ENCODE measurements at places on chromosomes 7 and 10.

GRCh38 chr7:128731184-128731583 lies 8.0 kb upstream of the CALU start:
- no peak for DNase-seq

DNA sequence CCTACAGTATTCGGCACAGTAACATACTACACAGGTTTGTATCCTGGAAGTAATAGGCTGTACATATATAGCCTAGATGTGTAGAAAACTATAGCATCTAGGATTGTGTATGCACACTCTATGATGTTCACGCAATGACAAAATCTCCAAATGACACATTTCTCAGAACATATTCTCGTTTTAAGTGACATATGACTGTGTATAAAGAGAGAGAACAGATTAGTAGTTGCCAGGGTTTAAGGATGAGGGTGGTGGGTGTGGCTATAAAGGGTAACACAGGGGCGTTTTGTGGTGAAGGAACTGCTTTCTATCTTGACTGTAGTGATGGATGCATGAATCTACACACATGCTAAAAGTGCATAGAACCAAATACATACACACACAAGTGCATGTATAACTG lies 101.2 kb downstream of the ARL4A start:
- DNase-seq, result no peak

DNA sequence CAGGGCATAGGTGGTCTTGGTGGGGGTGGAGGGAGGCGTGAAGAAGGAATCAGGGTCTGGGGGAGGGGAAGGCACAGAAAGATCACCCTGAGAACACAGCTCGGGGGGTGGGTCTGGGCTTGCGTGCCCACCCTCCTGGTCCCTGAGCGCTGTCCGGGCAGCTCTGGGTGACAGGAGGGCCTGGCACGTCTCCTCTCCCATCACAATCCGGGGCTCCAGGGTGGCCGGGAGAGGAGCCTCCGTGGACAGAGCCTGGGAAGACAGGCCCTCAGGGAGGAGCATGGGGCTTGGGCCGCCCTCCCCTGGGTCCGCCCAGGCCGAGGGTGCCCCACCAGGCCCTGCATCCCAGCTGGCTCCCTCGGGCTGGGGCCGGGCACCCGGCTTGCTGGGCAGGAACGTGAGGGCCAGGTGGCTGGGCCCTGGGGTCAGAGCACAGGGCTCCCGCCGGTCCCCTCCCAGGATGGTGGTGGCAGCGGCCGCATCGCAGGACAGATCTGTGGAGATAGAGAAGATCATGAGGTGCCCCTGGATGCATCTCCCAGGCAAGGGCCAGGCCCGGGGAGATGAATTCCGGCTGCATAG lies 3.1 kb downstream of the NACAD start:
- no peak for DNase-seq

GRCh38 chr7:112298543-112299100 lies 92.1 kb downstream of the ZNF277 start:
- no peak for DNase-seq

GRCh38 chr10:71355886-71356285 lies 36.8 kb downstream of the SLC29A3 start:
- DNase-seq, result no peak

GRCh38 chr7:155190688-155191087 lies 107.0 kb upstream of the INSIG1 start:
- no peak for DNase-seq

- DNase-seq, result no peak
Measured at GRCh38 chr7:31437250-31437865, 76.5 kb upstream of the ITPRID1 start.

GRCh38 chr10:84706875-84707274 lies 378.5 kb downstream of the CCSER2 start:
- no peak for DNase-seq

GRCh38 chr10:122243550-122243949 lies 27.5 kb upstream of the BTBD16 start:
- peak; percentile 52 for DNase-seq

GRCh38 chr7:31860925-31861324 lies 173.9 kb downstream of the PPP1R17 start:
- DNase-seq, result no peak

- DNase-seq, result no peak
Measured at GRCh38 chr10:125038637-125039036, 96.7 kb downstream of the ZRANB1 start.

DNA sequence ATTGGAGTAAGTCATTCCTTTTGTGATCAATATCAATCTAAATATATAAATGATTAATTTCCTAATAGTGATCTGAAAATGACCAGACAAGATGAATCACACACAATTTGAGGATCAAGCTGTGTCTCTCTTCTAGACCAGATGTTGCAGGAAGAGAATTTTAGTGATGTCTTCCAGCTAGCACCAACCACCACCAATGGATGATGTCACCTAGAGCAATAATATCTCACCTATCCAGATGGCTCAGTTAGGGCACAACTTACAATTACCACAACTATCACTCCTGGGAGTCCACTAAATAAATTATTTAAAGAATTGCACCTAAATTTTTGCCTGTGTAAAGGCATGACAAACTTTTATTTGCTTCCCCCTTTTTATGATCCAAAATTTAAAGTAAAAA lies 25.2 kb downstream of the RELN start:
- no peak for DNase-seq

- no peak for DNase-seq
Measured at GRCh38 chr10:100327007-100327717, 2.9 kb downstream of the PKD2L1 start.

DNA sequence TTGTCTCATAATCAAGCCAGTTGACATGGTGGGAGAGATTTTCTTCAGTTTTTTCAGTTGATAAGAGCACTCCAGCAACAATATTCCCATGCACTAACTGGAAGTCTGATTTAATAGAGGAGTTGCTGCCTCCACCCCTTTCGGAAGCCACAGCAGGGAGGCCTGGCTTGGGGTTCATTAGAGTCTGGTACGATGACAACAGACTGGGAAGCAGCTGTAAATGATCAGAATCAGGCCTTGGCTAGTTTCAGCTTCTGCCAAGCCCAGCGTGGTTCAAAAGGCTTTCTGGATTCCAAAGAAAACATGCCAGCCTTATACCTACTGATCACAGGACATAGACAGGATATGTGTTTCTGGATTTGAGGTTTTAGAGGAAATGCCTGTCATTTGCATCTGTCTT lies 274.0 kb downstream of the CSTF2T start:
- DNase-seq, result peak; percentile 4

GRCh38 chr10:6114805-6115341 lies 26.0 kb downstream of the RBM17 start:
- DNase-seq, result no peak

- no peak for DNase-seq
Measured at GRCh38 chr7:37920849-37921805, 687 bp downstream of the EPDR1 start.

GRCh38 chr7:7757576-7757975 lies 39.2 kb upstream of the RPA3 start:
- no peak for DNase-seq

DNA sequence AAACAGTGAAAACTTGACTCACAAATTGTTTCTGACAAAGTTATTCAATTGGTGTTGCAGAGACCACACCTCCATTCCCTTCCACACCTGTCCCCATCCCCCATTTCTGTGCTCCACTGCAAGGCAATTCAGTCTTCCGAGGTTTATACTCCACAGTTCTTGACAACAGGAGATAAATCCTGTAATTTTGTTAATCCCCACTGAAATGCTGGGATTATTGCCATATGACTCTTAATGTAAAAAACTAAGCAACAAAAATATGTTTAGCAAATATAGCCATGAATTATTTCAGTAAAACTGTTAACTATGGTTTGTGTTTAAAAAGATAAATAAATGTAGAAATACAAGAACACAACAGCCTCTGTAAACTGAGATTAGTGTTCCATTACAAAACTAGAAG lies 170.1 kb upstream of the SEMA3D start:
- no peak for DNase-seq

GRCh38 chr10:4532467-4532866 lies 293.5 kb upstream of the AKR1E2 start:
- DNase-seq, result peak; percentile 66

GRCh38 chr10:78765726-78766335 lies 302.9 kb upstream of the ZMIZ1 start:
- no peak for DNase-seq

GRCh38 chr10:11742779-11743298 lies 657 bp downstream of the ECHDC3 start:
- no peak for DNase-seq

- DNase-seq, result peak; percentile 20
Measured at GRCh38 chr7:143279186-143280098, 5.3 kb upstream of the TMEM139 start.

DNA sequence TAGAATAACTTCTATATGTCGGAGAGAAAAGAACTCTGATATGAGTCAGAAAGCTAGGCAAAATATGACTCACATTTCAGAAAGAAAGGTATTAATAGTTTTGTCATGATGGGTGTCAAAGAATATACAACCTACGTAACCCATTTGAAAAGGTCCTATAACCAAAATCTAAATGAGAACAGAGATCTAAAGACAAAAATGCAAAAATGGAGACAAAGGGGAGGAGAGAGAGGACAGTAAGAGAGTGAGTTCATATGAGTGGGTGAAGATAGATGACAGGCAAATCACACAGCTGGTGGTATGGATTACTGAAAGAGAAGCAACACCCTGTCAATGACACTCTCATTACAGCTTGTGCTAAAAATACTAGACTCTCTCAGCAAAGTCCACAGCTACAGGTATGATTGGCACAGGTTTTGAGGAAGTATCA lies 25.6 kb downstream of the ANKMY2 start:
- DNase-seq, result no peak

DNA sequence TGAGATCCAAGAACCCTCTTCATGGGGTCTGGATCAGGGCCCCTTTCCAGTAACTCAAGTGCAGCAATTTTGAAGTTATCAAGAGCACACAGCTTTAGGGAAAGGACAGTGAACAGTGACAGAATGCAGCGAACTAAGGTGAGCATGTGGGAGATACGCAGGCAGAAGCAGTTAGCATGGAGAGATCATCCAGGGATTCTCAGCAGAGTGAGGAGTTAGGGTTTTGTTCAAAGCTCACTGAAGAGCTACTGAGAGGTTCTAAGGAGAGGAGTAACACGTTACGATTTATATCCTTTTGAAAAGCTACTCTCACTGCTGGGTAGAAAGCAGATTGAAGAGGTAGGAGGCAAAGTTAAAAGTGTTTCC lies 83.6 kb upstream of the MPP7 start:
- no peak for DNase-seq

GRCh38 chr10:96860631-96861277 lies 28.7 kb downstream of the LCOR start:
- DNase-seq, result no peak

- DNase-seq, result peak; percentile 13
Measured at GRCh38 chr7:46710927-46711326, 789.9 kb upstream of the IGFBP3 start.

DNA sequence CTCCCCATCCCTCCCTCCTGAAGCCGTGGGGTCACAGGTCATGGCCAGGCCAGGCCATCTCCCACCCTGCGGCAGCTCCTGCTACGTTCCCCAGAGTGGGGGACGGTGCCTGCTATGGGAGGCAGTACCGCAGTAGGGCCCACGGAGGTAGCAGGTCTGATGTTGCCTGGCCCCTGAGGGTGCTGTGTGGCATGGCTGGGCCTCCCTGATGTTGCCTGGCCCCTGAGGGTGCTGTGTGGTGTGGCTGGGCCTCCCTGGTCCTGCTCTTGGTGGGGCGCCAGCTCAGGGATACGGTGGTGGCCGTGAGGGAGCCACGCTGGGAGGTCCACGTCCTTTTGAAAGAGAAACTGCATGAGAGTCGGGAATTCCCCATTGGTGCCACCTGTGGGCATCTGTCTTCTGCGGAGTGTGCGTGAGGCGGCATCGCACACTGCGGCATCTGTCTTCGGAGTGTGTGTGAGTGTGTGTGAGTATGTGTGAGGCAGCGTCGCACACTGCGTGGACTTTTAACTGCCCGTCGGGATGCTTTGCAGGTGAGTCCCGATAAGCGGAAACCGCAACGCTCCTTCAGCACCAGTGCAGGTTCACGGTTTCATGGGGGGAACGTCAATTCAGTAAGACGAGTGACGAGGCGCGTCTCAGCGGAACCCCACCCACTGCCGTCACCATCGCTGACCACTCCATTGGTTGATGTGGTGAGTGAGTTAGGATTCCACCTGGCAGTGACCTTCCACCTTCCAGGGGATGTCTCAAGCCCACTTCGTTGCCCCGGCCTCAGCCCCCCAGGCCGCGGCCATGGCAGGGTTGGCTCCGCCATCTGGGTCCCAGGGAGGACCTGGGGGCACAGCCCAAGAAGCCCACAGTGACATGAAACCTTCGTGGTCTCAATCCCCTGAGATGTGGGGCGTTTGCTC lies 51.2 kb upstream of the CFAP46 start:
- DNase-seq, result no peak

DNA sequence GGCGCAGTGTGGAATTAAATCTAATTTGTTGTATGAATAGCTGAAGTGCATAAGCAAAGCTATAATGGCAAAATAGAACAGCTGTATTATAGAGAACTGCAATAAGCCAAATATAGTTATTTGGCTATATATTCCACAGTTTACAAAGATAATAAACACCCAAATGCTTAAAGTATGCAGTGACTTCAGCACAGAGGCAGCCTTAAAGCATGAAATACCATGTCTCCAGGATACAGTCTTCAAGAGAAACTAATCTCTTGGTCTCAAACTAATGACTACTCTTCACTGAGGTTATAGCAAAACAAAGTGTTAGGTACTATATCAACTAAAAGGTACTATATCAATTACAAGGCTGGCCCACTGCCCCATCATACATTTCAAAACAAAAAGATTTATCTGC lies 48.0 kb downstream of the NT5C2 start:
- no peak for DNase-seq

DNA sequence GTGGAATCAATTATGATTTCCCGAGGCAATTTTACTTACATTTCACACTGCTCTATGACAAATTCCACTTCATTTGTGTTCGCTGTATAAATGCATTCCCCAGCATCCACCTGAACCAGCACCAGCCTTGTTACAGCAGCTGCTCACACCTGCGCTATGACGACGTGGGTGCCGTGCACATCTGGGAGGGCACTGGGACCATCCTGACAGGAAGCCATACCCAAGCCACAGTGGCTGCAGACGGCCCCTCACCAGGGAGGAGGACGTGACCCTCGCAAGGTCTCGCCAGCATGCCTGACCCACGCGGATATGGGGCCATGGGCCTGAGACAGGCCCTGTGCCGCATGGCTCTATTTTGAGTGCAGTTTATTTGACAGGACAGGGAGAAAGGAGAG lies 201.3 kb downstream of the MAD1L1 start:
- DNase-seq, result no peak

GRCh38 chr7:37198906-37199485 lies 249.7 kb downstream of the ELMO1 start:
- DNase-seq, result peak; percentile 15

DNA sequence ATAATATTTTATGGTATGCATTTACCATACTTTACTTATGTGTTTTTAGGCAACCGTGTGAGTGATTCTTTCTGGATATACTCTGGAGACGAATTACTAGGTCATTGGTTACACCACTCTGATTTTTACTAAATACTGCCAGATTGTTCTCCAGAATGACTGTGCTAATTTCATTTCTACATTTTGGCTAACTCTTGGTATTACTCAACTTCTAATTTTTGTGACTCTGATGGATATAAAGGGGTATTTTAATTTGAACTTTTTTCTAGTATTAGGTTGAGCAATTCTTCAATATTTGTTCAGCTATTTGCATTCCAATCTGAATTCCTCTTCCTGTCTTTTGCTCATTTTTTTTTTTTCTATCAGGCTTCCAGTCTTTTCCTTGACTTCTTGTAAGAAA lies 223.6 kb downstream of the MDFIC start:
- DNase-seq, result peak; percentile 74
